ENCODE measurements at places on chromosomes 6 and 20.

DNA sequence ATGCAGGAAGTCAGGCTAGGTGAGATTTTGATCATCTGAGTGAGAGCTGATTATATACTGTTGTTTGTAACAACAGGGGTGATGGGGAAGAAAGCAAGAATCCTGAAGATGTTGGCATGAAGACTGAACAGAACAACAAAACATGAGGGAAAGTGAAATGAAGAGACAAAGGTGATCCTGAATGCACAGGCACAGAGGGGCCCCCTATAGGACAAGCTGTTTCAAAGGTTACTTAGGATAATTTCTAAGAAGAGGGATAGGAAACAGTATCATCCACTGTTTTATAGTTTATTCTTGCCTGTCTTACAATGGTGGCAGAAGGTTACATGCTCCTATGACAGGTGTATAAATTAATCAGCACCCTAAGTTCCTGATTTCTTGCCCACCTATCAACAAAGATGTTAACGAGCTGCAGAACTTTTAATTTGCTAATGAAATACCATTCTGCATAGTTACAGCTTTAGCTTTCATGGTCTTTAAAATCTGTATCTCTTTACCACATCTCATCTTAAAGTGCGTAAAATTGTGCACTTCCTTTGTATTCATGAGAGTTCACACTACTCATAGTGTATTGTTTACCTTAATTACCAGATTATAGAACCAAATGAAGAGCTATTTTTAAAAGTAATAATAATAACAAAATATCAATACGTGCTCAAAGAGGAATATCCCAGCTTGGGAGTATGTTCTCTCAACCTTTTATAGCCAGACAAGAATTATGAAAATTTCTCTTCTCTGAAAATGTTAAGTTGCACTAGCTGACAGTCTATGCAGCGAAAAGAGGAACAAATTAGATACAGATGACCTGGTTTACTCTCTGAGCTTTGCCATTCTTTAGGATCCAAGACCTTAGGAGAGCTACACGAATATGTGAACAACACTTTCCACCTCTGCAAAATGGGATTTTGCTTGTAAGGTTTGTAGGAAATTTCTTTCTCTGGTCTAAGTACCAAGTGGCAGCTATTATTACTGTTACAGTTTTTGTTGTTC is 192.5 kb downstream of the EDN1 start:
- no peak for DNase-seq

- no peak for DNase-seq
Measured at GRCh38 chr6:137737836-137738596, 129.0 kb upstream of the TNFAIP3 start.

- no peak for DNase-seq
Measured at GRCh38 chr6:132219901-132220300, 181.4 kb downstream of the MOXD1 start.

- peak; percentile 91 for DNase-seq
Measured at GRCh38 chr6:26553635-26554446, 15.7 kb downstream of the HMGN4 start.

GRCh38 chr6:132719736-132720448 is 6.0 kb upstream of the VNN1 start:
- DNase-seq: no peak

Measured in sigmoid colon (tissue), 7 donors.